Activated naive CD4-positive, alpha-beta T cell (primary cell): ENCODE measurements at places on chromosomes 6 and 20.

GRCh38 chr6:89925826-89926225, 31.6 kb downstream of the GJA10 start:
- no peak for DNase-seq

DNA sequence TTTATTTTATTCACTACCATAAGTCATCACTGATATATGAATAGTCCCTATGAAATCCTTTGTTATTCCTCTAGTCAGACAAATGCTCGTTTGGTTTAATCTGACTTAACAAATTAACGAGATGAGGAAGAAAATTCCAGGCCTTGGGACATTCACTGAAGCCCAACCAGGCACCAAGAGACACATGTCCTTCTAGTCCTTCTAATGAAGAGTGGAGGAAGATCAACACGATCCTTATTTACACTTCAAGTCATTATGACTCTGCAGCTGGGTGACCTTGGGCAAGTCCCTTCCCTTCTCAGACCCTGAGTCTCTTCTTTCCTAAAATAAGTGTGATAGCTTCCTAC, 117.5 kb downstream of the CEBPB start:
- no peak for DNase-seq

DNA sequence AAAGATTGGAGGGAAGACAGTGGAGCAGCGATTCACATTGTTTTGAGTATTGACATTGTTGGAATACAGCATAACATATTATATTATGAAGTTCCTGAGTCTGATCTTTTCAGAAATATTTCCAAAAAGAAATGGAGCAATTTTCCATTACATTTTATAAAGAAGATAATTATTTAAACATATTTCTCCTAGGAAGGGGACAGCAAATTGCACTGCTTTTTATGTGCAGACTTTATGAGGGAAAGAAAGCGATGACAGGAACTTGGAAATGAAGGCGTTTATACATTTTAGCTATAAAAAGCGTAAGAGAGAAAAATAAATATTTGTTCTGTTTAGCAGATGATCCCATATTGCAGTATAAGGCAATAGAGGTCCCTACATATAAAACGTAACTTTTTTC, 117.0 kb upstream of the EDN1 start:
- DNase-seq, result no peak

- no peak for DNase-seq
Measured at GRCh38 chr6:209432-210103, 82.7 kb upstream of the DUSP22 start.

- DNase-seq, result no peak
Measured at GRCh38 chr20:5766085-5766764, 16.0 kb downstream of the SHLD1 start.
